Fibroblast of gingiva (primary cell): ENCODE measurements at places on chromosomes 5 and 9.

DNA sequence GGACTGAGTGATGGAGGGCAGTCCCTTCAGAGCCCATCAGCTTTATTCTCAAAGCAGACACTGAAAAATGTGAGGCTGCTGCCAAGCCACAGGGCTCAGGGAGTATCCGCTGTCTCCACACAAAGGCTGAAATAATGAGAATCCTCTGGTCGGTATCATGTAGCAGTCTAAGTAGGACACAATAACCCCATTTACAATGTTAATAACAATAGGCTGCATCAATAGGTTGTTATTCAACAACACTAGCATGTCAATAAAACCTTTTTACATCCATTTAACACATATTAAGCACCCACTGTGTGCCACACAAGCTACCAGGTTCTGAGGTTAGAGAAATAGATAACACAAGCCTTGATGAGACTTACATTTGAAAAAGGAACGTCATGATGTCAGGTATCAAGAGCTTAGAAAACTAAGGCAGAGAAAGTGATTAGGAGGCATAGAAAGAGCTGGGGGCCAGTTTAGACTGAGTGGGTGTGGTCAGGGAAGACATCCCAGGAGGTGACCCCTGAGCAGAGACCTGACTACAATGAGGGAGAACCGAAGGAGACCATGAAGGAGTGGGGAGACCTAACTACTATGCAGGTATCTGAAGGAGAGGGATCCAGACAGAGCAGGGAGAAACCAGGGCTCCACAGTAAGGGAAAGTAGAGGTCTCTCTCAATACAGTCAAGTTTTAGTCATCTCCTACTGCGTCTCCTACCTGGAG lies 140.1 kb upstream of the GRIA1 start:
- DNase-seq: no peak

DNA sequence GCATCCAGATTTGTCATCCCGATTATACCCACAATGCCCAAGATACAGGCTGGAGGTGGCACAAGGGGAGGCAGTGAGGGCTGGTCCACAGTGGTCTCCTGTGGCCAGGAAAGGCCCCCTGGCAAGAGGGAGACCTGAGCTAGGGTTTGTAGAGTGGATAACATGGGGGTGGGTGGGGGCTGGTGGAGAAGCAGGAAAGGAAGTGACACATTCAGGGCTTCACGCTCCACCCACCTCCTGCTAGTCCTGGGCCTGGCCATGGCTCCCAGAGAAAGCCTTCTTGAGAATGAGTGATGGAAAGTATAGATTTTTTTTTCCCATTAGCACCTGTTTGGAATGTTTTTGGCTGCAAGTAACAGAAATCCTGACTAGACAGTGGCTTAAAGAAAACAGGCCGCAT lies 81.3 kb downstream of the ANKRD33B start:
- DNase-seq: no peak

- DNase-seq: no peak
These were observed 12.2 kb upstream of the MPDZ start for GRCh38 chr9:13291718-13292117.

GRCh38 chr5:119302916-119303897 lies 52.6 kb upstream of the TNFAIP8 start:
- peak; percentile 96 for DNase-seq

DNA sequence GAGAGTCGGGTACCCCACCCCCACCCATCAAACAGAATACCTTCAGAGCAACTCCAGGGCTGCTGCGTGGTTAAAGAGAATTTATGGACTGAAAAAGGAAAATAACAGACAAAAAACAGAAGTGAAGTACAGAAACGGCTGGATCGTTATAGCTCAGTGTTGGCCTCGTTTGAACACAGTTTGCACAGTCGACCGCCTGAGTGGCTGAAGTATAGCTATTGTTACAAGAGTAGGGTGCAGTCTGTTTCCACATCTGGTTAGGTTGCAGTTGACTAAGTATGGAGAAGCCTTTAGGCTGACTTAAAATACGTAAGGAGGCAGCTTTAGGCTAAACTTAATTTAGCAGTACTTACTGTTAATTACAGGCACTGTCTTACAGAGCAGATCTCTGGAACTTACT lies 121.2 kb downstream of the GCNT1 start:
- DNase-seq: no peak

DNA sequence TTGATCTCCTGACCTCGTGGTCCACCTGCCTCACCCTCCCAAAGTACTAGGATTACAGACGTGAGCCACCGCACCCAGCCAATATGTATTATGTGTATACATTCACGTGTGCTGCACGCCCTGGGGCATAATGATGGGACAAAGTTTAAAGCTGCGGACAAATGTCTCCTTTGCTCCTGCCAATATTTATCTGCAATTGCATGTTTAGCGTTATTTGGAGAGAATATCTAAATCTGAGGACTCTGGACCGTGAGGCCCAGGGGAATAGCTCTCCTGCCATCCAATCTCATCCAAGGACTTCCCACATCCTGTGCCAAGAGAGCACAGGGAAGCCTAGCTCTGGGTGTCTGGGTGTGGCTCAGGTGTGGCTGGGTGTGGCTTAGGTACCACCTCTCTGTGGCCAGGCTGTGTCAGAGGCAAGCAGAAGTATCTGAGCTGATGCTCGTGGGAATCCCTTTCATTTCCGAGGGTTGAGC lies 6.9 kb upstream of the BOD1 start:
- no peak for DNase-seq

DNA sequence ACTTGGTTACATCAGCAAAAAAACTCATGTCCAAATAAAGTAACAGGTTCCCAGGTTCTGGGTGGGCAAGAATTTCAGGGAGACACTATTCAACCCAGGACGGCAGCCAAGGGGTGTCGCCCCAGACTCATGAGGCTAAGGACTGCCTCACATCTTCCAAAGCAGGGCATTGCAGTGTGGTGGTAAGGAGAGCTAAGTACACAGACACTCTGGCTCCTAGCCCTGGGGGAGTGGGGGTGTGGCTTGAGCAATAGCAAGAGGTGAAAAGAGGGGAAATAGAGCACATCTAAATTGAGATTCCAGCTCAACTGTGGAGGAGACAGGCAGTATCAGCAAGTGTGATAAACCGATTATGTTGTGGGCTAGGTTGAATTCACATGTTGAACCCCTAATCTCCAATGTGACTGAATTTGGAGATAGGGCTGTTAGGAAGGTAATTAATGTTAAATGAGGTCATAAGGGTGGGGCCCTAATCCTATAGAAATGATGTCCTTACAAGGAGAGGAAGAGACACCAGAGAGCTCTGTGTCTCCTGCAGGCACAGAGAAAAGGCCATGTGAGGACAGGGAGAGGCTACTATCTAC lies 49.9 kb upstream of the MARCHF11 start:
- DNase-seq: no peak

GRCh38 chr5:145568581-145568980 lies 266.6 kb downstream of the PRELID2 start:
- DNase-seq: peak; percentile 60

- peak; percentile 75 for DNase-seq
These were observed 499.0 kb downstream of the SEMA5A start for GRCh38 chr5:9046756-9047481.

DNA sequence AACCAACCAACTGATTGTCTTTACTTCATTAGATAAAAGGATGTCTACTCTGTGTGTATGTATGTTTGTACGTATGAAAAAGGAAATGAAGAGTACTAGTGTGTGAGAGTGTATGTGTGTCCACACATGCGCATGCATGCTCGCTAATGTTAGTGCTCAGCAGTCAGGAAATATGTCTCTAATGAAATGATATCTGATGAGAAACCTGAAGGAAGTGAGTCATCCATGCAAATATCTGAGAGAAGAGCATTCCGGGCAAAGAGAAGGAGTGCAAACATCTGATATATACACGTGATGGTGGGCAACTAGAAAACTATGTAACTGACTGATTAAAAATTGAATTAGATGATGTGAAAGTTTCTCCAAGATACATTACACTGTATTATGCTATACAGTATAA lies 29.6 kb upstream of the UGCG start:
- DNase-seq: peak; percentile 56
